ENCODE measurements at places on chromosomes 6 and 20. TPM values are rescaled to one million over a fixed set of nuclear protein-coding genes. Genes with fewer than 3 reads are reported as not detected.

CCM2L gene
- not detected for total RNA-seq

ZNF831 gene
- not detected for total RNA-seq

OR2J3 gene
- total RNA-seq: not detected

SUN5 gene
- total RNA-seq: not detected

POLR1H gene
- total RNA-seq: 27.9 TPM

SYCP2 gene
- total RNA-seq: 0.20 TPM

TCF21 gene
- 28.5 TPM for total RNA-seq

TRIM15 gene
- total RNA-seq: not detected

DUSP15 gene
- total RNA-seq: 0.34 TPM

BEND3 gene
- 1.5 TPM for total RNA-seq

TRERF1 gene
- 3.6 TPM for total RNA-seq

UBE2C gene
- 10.7 TPM for total RNA-seq

TBXT gene
- not detected for total RNA-seq

RAET1G gene
- 1.9 TPM for total RNA-seq

C6orf58 gene
- 0.15 TPM for total RNA-seq

MAFB gene
- total RNA-seq: 30.5 TPM

All from cardiac ventricle fibroblast (primary cell).